ENCODE measurements at places on chromosomes 16 and 17.

- DNase-seq: no peak
Observed at GRCh38 chr17:46908068-46908737, 14.8 kb upstream of the GOSR2 start.

GRCh38 chr17:48549281-48549630 lies 4.3 kb upstream of the HOXB2 start:
- DNase-seq: no peak

DNA sequence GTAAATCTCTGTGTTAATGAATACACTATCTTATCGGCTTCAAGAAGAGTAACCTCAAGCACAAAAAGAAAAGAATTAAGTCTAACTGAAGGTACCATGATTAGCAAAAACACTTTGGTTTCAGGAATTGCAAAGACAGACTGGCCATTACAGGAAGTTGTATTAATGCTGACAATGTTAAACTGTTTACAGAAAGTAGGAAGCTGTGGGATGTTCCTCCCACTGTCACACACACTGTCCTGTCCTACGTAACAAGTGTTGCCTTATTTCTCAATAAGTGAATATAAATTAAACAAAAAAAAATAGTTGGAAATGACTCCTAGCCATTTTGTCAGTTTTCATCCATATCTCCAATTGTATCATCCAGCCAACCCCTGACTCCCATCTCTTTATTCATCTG lies 8.6 kb downstream of the GNA13 start:
- no peak for DNase-seq

GRCh38 chr17:57762452-57763395 lies 17.6 kb upstream of the CCDC182 start:
- no peak for DNase-seq

DNA sequence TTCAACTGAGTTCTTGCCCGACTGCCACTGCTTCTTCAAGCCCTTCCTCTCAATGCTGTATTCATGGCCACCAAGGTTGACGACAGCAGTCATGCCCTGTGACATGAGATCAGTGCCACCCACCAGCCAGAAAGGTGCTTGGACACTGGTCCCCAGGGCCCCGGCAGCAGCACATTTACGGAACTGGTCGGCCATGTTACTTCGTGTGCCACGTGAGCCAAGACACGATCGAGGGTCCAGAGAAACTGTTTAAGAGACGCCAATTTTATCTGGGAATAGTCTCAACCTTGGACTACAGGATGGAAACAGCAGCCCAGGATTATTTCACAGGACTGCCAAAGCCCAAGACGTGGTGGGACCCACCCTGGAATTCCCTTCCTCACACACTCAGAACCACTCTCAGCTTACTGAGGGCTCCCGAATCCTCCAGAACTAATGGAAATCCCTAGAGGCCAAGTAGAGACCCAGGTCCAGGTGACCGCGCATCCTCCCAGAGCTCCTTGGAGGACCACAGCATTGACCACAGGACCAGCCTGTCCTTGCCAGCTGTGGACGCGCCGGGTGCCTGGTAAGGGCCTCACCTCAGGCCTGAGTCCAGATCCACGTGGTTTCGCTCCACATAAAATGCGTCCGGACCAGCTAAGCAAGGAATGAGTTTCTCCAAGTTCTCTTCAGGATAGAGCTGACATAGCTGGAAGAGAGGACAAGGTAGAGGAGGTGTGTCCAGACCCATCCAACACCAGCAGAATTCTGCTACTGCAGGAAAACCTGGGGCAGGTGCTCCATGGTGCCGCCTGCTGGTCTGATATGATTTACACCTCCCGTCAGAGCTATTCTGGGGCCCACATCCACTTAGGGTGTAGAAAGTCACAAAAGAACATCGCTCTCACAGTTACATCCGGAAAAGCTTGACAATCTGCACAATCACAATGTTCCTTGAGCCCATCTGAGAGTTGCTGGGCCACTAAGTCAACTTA lies 28.2 kb downstream of the MAP1LC3B start:
- no peak for DNase-seq

GRCh38 chr16:81938326-81939163 lies 72.7 kb downstream of the SDR42E1 start:
- no peak for DNase-seq

All from GOT3 (cell line).